Activated T-cell treated with anti-CD3 and anti-CD28 coated beads for 24 hours (primary cell): ENCODE measurements at places on chromosomes 5 and 9.

- DNase-seq = no peak
These were observed 450.9 kb downstream of the CCDC171 start for GRCh38 chr9:16003785-16004184.

- no peak for DNase-seq
These were observed 209.0 kb downstream of the TTLL11 start for GRCh38 chr9:121884057-121884541.

GRCh38 chr5:68332556-68332955 lies 117.0 kb downstream of the PIK3R1 start:
- no peak for DNase-seq

- no peak for DNase-seq
These were observed 3.2 kb downstream of the OTP start for GRCh38 chr5:77635067-77635916.

- DNase-seq = no peak
These were observed 570.4 kb upstream of the ST8SIA4 start for GRCh38 chr5:101473483-101473882.

- DNase-seq = no peak
These were observed 2042.6 kb upstream of the CDH6 start for GRCh38 chr5:29150840-29151239.
